D721Med (cell line): ENCODE measurements at places on chromosomes 12 and 14.

DNA sequence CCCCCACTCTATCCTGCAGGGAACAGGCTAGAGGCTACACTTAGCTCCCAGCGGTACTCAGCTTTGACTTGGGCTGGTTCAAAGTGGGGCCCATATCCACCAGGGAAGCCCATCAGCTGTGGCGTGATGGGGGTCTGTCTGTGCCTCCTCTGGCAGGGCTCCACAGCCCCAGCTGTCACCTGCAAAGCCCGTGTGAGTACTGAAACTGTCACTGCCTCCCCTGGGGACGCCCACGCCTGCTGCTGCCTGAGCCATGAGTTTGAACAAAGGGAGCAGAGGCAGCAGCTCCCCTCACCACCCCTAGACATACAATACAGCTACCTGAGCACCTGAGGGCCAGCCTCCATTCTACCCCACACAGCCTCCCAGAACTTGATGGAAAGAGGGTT, 5.0 kb downstream of the REM2 start:
- no peak for DNase-seq

DNA sequence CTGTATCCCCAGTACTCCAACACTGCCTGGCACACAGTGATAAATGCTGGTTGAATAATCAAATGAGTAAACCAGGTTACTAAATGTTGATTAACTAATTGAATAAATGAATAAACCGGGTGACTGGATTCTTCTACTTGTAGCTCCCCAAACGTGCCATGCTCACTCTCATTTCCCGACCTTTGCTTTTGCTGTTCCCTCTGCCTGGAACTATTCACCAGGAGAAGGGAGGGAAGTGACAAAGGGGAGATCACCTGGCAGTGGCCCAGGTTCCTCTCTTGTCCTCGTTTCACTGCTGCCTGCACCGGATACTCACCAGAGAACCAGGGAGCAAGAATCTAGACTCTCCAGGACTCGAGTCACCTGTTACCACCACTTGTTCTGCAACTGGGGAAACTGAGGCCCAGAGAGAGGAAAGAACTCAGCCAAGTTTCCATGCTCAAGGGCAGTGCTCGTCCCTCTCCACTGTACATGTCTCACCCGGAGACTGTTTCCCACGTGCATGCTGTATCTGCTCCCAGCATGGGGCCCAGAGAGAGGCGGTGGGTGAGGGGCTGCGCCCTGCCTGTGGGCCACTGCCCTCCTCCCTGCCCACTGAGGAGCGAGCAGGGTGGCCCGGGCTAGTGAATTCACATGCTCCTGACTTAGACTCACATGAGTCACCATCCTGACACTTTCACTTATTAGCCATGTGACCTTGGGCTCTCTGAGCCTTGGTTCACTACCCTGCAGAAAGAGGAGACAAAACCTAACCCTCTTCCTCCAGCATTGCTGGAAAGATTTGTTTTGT, 17.7 kb upstream of the POP5 start:
- DNase-seq: no peak

DNA sequence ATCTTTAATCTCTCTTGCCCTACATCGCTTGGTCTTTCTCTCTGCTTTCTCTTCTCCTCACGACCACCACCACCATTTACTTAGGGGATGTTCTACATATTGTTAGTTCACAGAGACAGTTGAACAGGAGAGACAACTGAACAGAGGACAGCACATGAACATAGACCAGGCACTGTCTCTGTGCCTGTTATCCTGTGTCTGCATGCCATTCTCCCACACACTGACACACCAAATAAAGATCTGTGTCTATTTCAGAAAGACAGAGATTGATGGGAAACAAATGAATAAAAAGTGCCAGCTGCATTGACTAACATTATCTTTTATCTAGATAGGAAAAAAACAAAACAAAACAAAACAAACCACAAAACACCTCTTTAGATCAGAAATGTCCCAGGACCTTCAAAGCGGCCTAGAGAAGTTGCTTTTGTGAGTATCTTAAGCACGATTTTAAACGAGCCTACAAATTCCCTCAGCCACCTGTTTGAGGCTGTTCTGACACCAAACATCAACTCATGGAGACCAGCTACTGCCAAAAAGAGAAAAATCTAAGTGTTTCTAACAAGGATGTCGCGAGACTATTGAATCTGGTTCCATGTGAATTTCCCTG, 77.6 kb upstream of the PARP11 start:
- DNase-seq: no peak

- DNase-seq: no peak
These were observed 522 bp downstream of the R3HDM2 start for GRCh38 chr12:57430112-57430930.

- no peak for DNase-seq
These were observed 26.8 kb upstream of the BMAL2 start for GRCh38 chr12:27305673-27306456.

- DNase-seq: no peak
These were observed 33.2 kb upstream of the GALNT16 start for GRCh38 chr14:69226736-69227135.

DNA sequence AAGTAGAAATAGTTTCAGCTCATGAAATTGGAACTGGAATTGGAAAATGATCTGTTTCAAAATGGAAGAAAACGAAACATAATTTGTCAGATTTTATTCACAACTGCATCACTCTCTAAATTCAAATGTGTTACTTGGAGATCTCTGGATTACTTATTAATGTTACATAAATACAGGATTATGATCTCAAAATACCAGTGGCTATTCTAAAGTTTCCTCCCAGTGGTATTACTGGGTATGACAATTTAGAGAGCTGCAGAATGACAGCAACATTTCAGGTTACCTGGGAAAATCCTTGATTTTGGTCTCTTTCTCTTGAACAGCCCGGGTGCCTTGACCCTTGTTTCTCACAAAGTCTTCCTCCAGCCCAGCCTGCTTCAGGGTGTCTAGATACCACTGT, 14.2 kb downstream of the FAM161B start:
- DNase-seq: no peak

- DNase-seq: peak; percentile 80
These were observed 85.0 kb downstream of the KIF26A start for GRCh38 chr14:104223101-104224041.

- no peak for DNase-seq
These were observed 96.2 kb downstream of the BTG1 start for GRCh38 chr12:92049403-92049802.
